ENCODE measurements at places on chromosomes 16 and 17.

DNA sequence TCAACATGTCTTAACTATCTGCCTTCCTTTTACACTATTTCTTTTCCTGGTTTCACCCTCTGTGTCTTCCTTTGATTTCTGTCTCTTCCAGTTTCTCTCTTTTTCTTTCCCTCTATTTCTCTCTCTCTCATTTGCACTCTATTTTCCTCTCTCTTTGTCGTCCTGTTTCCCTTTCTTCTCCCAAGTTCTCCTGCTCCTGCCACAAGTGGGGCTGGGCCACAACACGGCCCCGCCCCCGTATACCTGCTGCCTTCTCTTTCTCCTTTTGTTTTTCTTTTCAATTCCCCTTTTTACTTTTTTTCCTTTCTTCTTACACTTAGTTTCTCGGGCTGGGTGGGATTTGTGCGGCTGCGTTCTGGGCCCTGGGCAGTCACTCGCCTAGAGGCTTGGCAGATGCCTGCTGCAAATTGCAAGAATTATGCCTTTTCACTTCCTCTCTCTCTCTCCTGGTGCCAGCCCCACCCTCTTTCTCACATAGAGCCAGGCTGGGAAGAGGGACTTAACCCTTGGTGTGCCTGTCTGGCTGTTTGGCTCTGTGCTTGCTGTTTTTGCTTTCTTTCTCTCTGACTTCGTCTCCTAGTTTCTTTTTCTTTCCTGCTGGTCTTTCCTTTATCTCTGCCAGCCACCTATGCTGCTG, 2139.4 kb downstream of the TP53TG3F start:
- no peak for DNase-seq

DNA sequence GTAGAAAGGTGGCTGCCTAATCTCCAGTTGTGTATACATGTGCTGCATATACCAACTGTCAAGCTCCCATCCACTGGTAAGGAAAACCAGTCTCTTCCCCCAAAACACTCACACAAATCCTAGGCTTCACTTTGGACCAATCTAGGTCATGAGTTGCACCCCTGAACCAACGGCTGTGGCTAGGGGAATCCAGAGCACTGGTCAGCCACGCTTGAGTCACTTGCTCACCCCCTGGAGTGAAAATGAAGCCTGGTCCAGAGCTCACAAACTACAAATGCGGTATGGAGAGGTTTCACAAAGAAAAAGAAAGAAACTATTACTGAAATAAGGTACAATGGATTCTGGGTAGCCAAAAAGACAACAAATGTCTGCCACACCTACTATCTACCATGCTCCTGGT, 66.1 kb upstream of the NLK start:
- DNase-seq, result no peak

DNA sequence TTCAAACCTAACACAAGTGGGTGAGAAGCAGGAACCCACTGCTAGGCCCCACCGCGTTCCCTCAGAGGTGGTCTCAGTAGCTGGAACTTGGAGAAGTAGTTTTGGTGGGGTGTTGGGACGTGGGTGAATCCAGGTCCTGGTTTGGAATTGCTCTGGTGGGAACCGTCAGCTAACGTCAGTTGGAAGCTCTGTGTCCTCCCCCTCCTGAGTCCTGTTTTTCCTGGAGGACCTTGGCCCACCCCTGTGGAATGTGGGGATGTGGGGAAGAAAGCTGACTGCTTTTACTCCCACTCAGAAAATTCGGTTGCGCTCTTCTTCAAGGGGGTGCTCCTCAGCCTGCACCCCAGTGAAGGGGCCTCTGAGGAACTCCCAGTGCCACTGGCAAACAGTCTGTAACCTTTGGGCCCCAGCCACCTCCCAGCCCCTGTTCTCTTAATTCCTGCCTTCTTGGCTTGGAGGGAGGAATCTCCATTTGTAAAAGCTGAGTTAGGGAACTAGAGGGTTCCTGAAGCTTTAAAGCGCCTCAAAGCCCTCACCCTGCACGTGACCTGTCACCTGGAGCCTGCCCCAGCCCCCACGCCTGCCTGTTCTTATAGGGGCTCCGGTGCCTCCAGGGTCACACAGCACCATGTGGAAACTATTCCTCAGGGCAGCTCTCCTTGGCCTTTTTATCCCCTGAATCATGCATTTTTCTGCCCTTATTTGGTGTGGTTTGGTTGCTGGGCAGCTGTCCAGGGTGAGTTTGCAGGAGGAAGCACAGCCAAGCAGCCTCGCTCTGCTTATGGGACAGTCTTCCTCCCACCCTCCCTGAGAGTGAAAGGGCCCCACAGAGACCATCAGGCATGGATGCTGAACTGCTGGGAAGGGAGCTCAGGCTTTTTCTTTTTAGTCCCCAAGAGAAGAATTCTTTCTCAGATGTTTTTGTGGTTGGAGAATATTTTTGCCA, 16.2 kb upstream of the NAGLU start:
- no peak for DNase-seq

DNA sequence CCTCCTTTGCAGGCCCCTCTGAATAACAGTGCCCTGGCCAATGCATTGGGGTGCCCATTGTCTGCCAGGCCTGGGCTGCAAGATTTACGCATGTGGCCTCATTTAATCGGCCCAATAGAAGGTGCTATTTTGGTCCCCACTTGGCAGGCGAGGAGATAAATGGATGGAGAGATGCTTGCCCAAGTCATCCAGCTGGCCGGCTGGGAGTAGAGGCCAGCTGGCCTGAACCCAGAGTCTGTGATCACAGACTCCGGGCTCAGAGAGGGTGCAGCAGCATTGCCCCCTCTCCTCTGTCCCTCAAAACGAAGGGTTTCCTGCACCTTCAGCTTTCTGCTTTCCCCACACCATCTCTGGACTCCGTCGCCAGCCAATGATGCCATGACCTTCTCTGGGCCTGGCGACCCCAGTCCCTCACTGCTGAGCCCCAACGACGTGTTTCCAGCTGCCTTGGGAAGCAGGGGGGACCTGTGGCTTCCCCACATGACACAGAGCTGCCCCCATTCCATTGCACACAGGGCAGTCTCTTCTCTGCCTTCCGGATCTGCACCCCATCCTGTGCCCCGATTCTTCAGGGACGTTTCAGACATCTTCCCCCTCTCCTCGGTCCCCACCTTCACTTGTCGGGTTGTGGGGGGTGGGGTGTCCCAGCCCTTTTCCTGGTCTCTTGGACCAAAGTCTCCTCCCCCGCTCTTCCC, 3.5 kb upstream of the ADGRG1 start:
- DNase-seq, result no peak

- no peak for DNase-seq
Measured at GRCh38 chr17:13212860-13213259, 195.0 kb upstream of the ELAC2 start.

- DNase-seq, result no peak
Measured at GRCh38 chr16:54447576-54448440, 161.2 kb upstream of the IRX3 start.

DNA sequence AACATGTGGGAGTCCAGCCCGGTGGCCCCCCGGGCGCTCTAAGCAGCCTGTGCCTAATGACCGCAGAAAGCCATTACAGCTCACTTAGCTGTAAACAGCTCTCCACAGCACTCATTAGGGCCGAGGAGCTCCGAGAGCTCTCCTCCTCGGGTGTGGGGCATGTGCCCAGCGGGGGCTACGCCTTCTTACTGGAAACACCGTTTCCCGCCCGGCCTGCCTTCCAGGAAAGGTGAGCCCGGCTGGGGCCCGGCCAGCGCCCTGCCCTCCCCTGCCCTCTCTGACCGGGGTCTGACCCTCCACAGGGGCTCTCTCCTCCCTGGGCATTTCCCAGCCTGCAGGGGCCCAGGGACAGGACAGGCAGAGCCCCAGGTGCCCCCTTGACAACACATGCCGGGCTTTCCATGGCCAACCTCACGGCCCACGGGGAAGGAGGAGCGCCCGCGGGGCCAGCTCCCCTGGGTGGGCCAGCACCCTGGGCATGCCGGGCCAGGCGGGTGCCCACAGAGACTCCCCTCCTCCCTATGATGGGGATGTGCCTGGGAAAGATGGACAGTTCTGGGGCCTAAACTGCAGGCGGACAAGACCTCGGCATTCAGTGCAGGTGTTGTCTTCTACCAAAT, 72.6 kb downstream of the SDK2 start:
- no peak for DNase-seq
